Activated naive CD4-positive, alpha-beta T cell treated with anti-CD3 and anti-CD28 coated beads, Interleukin-2, amount 50 U/mL, for 72 hours (primary cell): ENCODE measurements at places on chromosomes 11 and 22. TPM values are rescaled to one million over a fixed set of nuclear protein-coding genes. Genes with fewer than 3 reads are reported as not detected.

DNA sequence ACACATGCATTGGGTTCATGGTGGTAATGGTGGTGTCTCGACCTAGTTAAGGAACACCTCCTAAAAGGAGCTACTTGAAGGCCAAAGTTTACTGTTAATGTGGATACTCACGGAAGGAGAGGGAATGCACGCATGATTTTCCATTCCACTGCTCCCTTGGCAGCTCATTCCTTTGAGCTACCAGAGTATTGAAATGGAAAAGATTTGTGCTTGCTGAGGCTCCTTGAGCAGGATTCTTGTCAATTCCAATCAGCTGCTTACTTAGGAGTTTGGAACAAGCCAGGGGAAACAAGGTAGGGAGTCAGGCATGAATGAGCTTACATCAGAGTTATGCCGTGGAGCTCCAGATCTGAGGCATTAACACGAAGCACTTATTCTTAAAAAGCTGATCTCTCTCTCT, 108.8 kb downstream of the GRIA4 start:
- DNase-seq, result no peak

DNA sequence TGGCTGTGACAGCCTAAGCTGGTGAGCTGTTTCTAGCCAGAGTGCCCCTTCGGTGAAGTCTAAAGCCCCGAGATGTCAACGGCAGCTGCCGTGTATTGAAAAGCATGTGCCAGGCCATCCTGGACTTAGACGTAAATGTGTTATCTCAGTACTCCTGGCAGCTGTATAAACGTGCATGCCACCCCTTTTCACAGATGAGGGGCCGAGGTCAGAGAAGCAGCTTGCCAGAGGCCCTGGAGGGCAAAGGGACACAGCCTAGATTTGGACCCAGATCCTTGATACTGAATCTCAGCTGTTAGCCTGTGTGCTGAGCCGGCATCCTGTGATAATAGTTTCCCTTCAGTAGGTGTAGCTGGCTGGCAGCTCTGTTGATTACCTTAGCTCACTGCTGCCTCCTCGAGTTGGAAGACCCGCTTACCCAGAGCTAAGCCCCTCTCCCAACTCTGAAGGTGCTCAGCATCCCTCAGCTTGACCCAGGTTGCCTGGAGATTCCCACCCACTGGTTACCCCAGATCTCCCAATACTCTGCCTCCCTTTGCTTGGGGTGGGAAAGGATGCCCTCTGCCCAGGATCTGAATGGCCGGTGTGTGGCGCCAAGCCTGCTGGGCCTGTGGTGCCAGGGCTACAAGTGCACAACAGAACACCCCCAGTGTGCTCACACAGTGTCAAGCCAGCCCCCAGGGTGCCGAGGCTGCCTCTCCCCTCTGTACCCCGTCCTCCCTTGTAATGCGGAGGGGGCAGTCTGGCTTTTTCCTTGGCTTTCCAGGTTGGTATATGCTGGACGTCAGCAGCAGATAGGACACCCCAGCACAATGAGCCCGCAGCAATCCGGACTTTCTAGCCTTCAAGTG, 59.8 kb upstream of the WNT7B start:
- DNase-seq, result peak; percentile 49

The FAM227A gene
- total RNA-seq, result 1.2 TPM

DNA sequence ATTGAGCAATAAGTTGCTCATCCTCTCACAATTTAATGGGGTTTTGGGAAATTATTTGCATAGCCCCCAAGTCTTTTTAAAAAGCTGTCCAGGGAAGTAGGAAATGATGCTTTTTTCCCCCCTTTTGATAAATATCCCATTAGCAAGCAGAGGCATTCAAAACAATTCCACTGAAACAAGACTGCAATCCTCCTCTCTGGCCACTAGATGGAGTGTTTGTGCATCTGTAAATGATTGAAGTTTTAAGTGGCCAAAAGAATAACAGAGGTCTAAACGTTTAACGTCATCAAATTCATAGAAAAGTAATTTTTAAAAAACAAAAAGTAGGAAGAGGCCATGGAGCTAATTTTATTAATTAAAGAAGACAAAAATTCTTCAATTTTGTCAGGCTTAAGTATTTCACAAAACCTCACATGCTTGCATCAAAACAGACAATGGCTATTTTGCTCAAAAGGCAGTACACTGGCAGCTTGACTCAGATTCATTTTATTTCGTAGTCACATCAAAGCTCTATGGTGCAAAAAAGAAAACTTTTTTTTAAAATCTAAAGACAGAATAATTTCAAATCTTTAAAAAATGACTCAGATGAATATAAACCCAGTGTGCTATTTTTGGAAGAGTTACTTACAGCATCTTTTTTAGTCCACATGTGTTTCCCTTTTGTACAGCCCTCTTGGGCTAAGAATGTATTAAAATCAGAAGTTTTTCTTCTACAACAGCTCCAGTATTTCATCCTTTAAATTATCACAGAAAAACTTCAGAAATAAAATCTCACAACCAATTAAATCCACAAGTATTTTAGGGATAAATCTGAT, 17.8 kb downstream of the CHORDC1 start:
- no peak for DNase-seq

The MMP26 gene
- not detected for total RNA-seq

The TTLL1 gene
- 5.6 TPM for total RNA-seq

- no peak for DNase-seq
These were observed 251.0 kb downstream of the ST3GAL4 start for GRCh38 chr11:126606484-126606883.
